ENCODE measurements at places on chromosomes 3 and 15.
A peak's percentile ranks its signal among the peaks of the same experiment; 100 is the strongest.

DNA sequence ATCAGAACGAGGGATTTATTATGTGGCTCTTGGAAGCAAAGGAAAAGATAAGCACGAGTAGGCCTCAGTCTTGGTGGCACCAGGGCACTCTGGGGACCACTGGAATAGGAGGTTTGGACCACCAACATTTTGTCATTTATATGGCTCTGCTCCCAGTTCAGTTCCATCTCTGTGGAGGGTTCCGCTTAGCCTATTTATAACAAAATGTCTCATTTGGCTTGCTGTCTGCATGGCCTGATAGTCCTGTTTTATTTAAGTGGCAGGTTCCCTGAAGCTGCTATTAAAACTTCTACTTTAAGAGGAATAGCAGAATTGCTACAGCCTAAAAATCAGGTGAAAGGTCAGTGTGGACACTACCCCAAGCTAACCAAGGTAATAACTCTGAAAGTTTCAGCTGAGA, 27.2 kb downstream of the MAP2K5 start:
- DNase-seq: no peak

DNA sequence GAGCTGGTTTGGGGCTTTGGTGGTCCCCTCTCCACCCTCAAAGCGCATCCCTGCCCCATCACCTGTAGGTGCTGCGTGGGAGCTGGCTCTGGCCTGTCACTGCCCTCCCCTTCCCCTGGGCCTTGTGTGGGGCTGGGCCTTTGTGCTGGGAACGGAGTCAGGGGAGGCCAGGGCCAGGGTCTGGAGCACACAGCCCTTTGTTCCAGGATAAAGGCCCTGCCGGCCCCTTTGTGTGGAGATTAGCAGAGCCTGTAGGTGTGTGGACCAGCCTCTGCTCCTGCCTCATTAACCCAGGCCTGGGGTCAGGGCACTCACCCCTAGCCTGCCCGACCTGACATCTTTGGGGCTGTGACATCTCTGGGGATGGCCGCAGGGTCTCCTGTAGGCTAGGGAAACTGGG, 8.9 kb downstream of the EPHB3 start:
- no peak for DNase-seq

DNA sequence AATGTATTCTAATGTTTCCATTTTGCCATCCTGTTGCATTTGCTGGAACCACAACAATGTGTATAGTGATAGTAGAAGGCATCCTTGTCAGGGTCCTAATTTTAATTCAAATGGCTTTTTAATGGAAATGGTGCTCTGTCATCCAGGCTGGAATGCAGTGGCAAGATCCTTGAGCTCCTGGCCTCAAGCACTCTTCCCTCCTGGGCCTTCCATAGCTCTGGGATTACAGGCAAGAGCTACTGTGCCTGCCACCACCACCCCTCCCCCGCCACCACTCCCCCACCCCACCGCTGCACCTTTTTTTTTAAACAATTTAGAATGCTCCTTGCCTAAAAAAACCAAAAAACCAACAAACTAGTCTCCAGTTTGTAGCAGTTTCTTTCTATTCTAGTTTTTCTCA, 15.2 kb upstream of the IQCF6 start:
- DNase-seq: no peak

DNA sequence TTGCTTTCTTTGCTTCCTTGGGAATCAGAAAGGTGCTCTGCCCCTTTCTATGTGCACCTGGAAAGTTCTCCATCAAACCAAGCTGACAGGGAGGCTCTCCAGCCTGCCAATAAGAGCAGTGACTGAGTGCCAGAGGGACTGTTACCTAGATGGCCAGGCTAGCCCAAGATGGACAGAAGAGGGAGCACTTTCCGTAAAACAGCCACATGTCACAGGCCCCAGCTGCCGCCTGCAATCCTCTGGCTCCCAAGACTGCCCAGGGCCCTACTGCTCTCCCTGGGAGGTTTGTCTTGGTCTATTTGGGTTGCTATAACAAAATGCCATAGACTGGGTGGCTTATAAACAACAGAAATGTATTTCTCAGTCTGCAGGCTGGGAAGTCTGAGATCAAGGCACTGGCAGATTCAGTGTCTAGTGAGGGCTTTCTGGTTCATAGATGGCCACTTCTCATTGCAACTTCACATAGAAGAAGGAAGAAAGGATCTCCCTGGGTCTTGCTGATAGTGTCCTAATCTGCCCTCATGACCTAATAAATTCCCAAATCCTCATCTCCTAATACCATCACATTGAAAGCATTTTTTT, 72.3 kb downstream of the TAMM41 start:
- peak; percentile 13 for DNase-seq

DNA sequence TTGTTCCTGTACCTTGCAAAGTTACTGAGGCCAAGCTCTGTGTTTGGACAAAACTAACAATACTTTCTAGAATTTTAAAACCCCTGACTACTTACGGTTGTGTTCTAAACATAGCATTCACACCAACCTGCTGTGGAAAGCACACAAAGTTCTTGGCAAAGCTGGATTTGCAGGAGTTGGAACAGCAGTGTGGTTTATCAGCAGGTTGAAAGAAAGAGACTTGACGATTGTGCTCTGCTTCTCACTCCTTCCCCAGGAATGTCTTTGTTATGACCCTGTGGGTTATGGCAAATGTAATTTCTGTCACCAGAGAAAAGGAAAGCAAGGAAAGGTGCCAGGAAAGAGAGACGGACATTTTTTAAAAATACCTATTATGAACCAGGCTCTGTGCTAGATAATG, 165.5 kb upstream of the TGFBR2 start:
- no peak for DNase-seq

- no peak for DNase-seq
Observed at GRCh38 chr3:65048151-65048550, 360.4 kb upstream of the ADAMTS9 start.

DNA sequence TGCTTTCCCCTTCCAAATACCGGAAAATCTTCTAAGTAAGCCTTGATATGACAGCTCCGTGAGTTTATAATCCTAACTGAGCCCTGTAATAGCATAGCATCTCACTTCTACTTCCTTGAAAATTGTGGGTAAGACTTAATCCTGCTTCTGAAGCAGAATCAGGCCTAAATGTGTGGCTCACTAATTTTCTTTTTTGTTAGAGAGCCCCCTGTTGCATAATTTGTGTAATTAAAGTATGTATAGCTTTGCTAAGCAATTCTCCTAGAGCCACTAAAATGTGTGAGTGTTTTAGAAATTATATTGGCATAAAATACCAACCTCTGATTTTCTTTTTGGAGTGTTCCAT, 304.4 kb downstream of the FGF12 start:
- no peak for DNase-seq

- no peak for DNase-seq
Observed at GRCh38 chr3:161863775-161864174, 367.2 kb downstream of the OTOL1 start.

- no peak for DNase-seq
Observed at GRCh38 chr15:23447107-23447500, at the start of gene GOLGA6L2. Gene GOLGA6L2 (minus strand): TSS chr15:23447243. CDS start chr15:23447181, 62 bp downstream.

DNA sequence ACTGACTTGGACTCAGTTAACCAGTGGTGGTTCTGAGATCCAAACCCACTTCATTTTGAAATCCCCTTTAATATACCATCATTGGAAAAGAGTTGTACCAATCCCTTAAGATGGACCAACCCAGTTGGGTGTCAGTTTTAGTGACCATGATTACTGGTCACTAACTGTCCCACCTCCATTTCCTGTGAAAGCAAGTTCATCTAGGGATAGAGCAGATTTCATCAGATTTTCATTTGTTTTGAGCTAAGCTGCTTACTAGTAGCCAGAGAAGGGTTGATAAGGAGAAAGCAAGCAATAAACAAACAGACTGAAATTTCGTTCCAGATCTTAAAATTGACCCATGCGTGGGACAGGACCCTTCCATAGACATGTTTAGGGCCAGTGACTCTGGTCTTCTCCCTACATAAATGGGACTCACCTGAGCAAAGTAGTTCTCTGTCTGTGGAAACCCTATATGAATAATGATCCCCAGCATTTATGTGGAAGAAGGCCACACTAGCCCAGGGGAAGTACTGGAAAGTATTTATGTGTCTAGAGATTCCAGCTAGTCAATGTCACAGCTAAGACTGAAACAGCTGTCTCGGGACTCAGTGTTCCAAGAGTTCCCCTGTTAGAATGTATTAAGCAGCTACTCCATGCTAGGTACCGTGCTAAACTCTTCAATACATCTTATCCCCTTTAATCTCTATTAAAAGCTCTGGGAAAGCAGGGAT, 196.0 kb upstream of the BCL6 start:
- no peak for DNase-seq

GRCh38 chr15:96408591-96409183, 78.2 kb downstream of the NR2F2 start:
- no peak for DNase-seq

DNA sequence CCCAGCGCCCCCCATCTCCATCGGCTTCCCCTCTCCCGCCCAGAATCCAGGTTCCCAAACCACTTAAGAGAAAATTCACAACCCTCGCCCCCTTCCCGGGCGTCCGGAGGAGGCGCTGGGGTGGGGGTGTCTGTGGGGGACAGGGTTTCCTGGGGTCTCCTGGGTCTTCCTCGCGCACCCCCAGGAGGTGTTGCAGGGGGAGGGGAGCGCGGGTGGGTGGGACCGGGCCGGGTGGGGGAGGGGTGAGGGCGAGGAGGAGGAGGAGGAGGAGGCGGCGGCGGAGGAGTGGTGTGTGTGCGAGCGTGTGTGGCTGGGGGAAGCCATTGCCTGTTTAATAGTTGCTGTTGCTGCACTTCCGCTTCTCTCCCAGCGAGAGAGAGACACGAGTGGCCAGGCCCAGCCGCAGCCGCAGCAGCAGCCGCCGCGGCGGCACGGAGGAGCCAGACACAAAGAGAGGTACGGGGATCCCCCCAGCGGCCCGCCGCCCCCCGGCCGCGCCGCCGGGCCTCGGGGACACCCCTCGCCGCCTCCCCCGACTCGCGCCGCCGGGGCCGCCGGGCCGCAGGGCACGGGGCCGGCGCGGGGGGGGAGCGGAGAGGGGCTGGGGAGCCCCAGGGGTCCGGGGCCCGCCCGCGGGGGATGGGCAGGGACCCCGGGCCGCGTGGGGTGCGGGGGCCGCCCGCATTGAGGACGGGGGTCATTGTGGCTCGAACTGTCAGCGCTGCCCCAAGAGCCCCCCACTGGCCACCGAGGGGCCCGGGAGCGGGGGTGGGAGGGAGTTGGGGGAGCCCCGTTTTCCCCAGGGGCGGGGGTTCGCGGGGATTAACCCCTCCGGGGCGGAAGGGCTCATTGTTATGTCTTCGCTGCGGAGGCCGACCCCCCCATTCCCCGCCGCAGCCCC, at the start of gene UBE2E1:
UBE2E1 (plus strand) TSS at position 323 of the 901 bp plus-strand sequence. CDS start 1,315 bp downstream, outside the sequence.
- DNase-seq: no peak

GRCh38 chr3:120908030-120908794, at the start of gene STXBP5L:
Gene STXBP5L (plus strand): TSS chr3:120908205. CDS start chr3:120909579, 1,374 bp downstream.
- DNase-seq: peak; percentile 18

GRCh38 chr3:14494973-14495300, 45.2 kb downstream of the GRIP2 start:
- DNase-seq: no peak

DNA sequence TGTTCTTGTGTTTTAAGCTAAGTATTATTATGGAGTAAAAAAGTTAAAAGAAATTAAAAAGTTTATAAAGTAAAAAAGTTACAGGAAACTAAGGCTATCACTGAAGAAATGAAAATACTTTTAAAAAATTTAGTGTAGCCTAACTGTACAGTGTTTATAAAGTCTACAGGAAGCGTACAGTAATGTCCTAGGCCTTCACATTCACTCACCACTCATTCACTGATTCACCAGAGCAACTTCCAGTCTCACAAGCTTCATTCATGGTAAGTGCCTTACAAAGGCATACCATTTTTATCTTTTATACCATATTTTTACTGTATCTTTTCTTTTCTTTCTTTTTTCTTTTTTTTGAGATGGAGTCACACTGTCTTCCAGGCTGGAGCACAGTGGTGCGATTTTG, 40.7 kb upstream of the SCN5A start:
- no peak for DNase-seq
